Endodermal cell (in vitro differentiated cells): ENCODE measurements at places on chromosomes 1 and 21. TPM values are rescaled to one million over a fixed set of nuclear protein-coding genes. Genes with fewer than 3 reads are reported as not detected.

Gene OR2G2
- total RNA-seq = not detected in 2 replicates

DNA sequence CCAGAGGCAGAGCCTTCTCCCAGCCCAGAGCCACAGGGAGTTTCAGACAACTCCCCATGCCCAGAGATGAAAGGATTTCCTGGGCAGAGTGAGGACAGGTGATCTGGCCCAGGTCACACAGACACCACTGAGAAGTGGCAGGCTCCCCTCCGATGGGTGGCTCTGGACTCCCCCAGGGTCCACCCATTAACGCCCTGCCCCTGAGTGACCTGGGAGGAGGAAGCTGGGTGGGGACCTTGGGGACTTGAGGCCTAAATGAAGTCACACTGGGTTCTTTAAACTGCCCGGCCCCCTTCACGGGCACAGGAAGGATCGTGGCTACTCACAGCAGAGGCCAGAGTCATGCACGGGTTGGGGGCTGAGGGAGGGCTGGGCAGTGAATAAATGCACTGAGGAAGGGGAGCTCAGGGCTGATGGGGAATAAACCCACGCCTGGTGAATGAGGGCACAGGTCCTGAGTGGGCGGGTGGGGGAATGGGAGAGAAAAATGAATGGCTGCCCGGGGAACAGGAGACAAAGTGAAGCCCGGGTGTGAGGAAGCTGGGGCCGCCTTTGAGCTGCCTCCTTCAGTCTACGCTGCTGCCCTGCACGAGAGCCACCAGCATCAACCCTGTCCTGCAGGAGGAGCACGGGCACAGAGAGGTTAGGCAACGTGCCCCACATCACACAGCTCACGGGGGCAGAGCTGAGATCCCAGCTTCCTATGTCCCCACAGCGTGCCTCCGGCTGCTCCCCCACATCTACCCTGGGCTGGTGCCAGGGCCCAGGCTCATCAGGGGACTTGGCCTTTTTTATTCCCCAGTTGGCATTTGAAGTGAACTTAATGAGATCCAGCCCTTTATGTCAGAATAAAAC is 404.3 kb downstream of the MATN1 start:
- H3K27ac ChIP-seq = no peak overlapping the region
- no peak overlapping the region for H3K4me3 ChIP-seq
- peak; percentile 46 for DNase-seq
- H3K36me3 ChIP-seq = no peaks in the 10 kb centered on the region

DNA sequence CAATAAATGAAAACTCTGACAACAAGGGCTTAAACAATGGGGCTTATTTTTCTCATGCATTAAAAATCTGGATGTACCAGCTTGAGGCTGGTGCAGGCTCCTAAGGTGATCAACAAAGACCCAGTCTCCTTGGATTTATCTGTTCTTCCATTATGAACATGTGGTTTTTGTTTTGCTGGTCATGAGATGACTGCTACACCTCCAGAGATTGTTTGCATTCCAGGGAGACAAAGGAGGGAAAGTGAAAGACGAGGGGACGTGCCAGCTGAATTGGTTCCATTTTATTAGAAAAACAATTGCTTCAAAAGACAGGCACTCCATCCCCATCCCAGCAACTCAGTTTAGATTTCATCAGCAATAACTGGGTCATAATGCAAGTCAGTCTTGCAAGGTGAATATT is 90.9 kb upstream of the KCNK1 start:
- peaks cover 6% of the 10 kb centered on the region for H3K4me1 ChIP-seq
- no peaks in the 10 kb centered on the region for H3K27me3 ChIP-seq
- no peak for DNase-seq

Gene CD52
- 3.7 to 6.0 TPM (median 5.3 TPM) in 3 replicates for total RNA-seq

- H3K27me3 ChIP-seq = no peaks in the 10 kb centered on the region
- no peak overlapping the region for H3K27ac ChIP-seq
- H3K4me1 ChIP-seq = peaks cover 1% of the 10 kb centered on the region
- H3K36me3 ChIP-seq = no peaks in the 10 kb centered on the region
Observed at GRCh38 chr1:232307296-232308017, 322.5 kb downstream of the SIPA1L2 start.

DNA sequence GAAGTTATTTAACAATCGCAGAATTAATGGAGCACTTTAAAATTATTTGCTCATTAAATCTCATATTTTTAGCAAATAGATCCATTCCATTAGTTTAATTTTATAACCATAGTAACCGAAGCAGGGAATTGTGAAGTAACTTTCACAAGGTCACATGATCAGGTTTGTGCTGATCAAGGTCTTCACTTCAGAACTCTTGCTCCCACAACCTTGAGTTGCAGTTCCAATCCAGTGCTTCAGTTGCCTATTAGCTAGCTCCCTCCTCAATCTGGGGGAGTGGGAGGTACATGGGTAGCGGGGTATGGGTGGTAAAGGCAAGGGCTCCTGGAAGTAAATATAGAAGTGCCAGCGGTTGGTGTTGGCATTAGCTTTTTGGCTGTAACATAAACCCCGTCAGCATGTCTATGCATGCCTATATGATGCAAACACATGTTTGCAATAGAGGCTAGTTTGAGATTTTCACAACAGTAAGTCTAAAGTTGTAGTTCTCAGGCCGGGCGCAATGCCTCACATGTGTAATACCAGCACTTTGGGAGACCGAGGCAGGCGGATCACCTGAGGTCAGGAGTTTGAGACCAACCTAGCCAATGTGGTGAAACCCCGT is 5.8 kb downstream of the ATP5IF1 start:
- H3K27me3 ChIP-seq = no peaks in the 10 kb centered on the region
- DNase-seq = no peak
- H3K4me1 ChIP-seq = no peaks in the 10 kb centered on the region
- peaks cover 10% of the 10 kb centered on the region for H3K36me3 ChIP-seq
- no peak overlapping the region for H3K4me3 ChIP-seq

DNA sequence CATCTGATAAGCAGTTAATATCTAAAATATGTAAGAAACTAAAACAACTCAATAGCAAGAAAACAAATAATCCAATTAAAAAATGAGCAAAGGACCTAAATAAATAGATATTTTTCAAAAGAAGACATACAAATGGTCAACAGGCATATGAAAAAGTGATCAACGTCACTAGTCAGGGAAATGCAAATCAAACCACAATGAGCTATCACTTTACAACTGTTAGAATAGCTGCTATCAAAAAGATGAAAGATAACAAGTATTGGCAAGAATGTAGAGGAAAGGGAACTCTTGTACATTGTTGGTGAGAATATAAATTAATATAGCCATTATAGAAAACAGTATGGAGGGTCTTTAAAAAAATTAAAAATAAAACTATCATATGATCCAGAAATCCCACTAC is 40.7 kb upstream of the NEK7 start:
- no peaks in the 10 kb centered on the region for H3K4me1 ChIP-seq
- H3K4me3 ChIP-seq = no peak overlapping the region
- DNase-seq = no peak
- no peaks in the 10 kb centered on the region for H3K27me3 ChIP-seq
- H3K36me3 ChIP-seq = no peaks in the 10 kb centered on the region
- H3K27ac ChIP-seq = no peak overlapping the region

DNA sequence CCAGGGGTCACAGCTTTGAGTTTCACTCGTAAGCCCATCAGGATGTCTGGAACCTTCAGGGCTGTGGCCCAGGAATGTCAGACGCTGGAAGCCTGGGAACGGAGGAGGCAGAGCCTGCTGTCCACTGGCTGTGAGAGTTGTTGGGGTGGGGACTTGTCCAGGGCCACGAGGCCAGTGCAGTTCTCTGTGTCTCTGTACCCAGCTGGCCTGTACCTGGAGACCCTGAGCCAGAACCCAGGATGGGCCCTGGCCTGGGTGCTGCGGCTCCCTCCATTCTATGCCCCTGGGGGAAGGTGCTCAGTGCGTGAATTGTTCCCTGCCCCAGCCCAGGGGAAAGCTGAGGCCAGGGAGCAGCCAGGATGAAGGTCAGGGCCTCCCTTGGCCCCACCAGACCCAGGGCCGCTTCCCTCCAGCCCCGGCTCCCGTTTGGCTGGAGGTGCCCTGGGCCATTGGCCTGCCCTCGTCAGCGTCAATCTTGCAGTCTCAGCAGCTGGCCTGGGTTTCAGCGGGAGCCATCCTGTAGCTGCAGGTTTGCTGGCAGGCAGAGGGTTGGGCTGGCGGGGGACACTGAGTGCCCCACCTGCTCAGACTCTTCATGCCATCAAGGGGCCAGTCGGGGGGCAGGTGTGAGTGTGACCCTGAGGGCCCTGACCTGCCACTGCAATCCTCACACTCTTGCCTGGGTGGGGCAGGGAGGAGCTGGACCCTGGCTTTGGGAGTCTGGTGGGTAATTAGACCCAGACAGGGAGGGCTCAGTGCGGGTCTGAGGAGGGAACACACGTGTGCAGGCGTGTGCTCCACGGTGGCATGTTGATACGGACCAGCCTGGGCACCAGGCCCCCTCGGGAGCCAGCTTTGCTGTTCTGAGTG is 724 bp upstream of the CALML6 start:
- no peak overlapping the region for H3K27ac ChIP-seq
- H3K4me1 ChIP-seq = no peaks in the 10 kb centered on the region
- peaks cover 7% of the 10 kb centered on the region for H3K27me3 ChIP-seq
- no peaks in the 10 kb centered on the region for H3K36me3 ChIP-seq
- no peak overlapping the region for H3K4me3 ChIP-seq
- DNase-seq = peak; percentile 52

DNA sequence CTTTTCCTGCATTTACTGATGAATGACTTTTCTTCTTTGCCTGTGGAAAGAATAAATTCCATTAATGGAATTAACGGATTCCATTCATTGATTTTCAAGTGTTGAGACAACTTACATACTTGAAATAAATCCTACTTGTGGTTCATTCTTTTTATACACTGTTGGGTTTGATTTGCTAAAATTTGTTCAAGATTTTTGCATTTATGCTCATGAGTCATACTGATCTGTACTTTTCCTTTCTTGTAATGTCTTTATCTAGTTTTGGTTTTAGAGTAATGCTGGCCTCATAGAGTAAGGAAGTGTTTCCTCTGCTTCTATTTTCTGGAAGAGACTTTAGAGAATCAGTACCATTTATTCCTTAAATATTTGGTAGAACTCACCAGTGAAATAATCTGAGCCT is 14.4 kb downstream of the UROD start:
- peaks cover 45% of the 10 kb centered on the region for H3K36me3 ChIP-seq
- H3K4me1 ChIP-seq = no peaks in the 10 kb centered on the region
- H3K27ac ChIP-seq = no peak overlapping the region
- no peaks in the 10 kb centered on the region for H3K27me3 ChIP-seq
- no peak overlapping the region for H3K4me3 ChIP-seq

Gene LRRC71
- not detected in 3 replicates for total RNA-seq

Gene MYOM3
- total RNA-seq = 0.06 to 0.15 TPM (median 0.09 TPM) in 3 replicates

Gene FAM229A
- 6.8 to 8.7 TPM (median 8.4 TPM) in 3 replicates for total RNA-seq

Gene OR6N1
- not detected in 3 replicates for total RNA-seq

Gene CFAP107
- total RNA-seq = not detected in 3 replicates

Gene TIE1
- total RNA-seq = 0.70 and 0.99 TPM in 2 replicates

GRCh38 chr1:207040181-207040533 is 7.6 kb upstream of the C1orf116 start:
- no peak overlapping the region for H3K4me3 ChIP-seq
- H3K27me3 ChIP-seq = peaks cover 26% of the 10 kb centered on the region
- H3K4me1 ChIP-seq = no peaks in the 10 kb centered on the region
- peaks cover 3% of the 10 kb centered on the region for H3K36me3 ChIP-seq
- no peak for DNase-seq

Gene GBP5
- not detected in 2 replicates for total RNA-seq

- no peak overlapping the region for H3K4me3 ChIP-seq
- no peaks in the 10 kb centered on the region for H3K27me3 ChIP-seq
- H3K36me3 ChIP-seq = peaks cover 20% of the 10 kb centered on the region
- H3K27ac ChIP-seq = no peak overlapping the region
- no peak for DNase-seq
Observed at GRCh38 chr1:23817633-23818032, 7.6 kb downstream of the HMGCL start.

GRCh38 chr21:31326522-31327242 is 17.4 kb downstream of the TIAM1 start:
- no peaks in the 10 kb centered on the region for H3K27me3 ChIP-seq
- peaks cover 5% of the 10 kb centered on the region for H3K36me3 ChIP-seq
- no peak overlapping the region for H3K27ac ChIP-seq
- no peak for DNase-seq

- no peaks in the 10 kb centered on the region for H3K36me3 ChIP-seq
- H3K27ac ChIP-seq = no peak overlapping the region
- peak; percentile 49 for DNase-seq
- H3K4me1 ChIP-seq = no peaks in the 10 kb centered on the region
- H3K27me3 ChIP-seq = no peaks in the 10 kb centered on the region
Observed at GRCh38 chr1:24875991-24876506, 54.0 kb downstream of the RUNX3 start.

Gene GJC2
- total RNA-seq = 0.55 to 2.3 TPM (median 0.60 TPM) in 3 replicates

- DNase-seq = no peak
- no peak overlapping the region for H3K4me3 ChIP-seq
- no peaks in the 10 kb centered on the region for H3K27me3 ChIP-seq
- peaks cover 78% of the 10 kb centered on the region for H3K36me3 ChIP-seq
- H3K4me1 ChIP-seq = peaks cover 12% of the 10 kb centered on the region
Observed at GRCh38 chr1:214384373-214385079, 103.6 kb downstream of the SMYD2 start.
